Thoracic aorta (tissue), 2 donors: ENCODE measurements at places on chromosomes 3 and 15. TPM values are rescaled to one million over a fixed set of nuclear protein-coding genes. Genes with fewer than 3 reads are reported as not detected.

PARP15 gene
- 4.0 TPM for total RNA-seq

- no peak overlapping the region for H3K27ac ChIP-seq
- DNase-seq, result no peak
- H3K4me1 ChIP-seq, result no peaks in the 10 kb centered on the region
Observed at GRCh38 chr15:77185242-77185785, 114.4 kb upstream of the TSPAN3 start.

- H3K27me3 ChIP-seq, result no peaks in the 10 kb centered on the region
- no peak overlapping the region for H3K4me3 ChIP-seq
- H3K36me3 ChIP-seq, result no peaks in the 10 kb centered on the region
- H3K27ac ChIP-seq, result no peak overlapping the region
- no peak for DNase-seq
- no peaks in the 10 kb centered on the region for H3K4me1 ChIP-seq
Observed at GRCh38 chr15:96035635-96036034, 294.9 kb upstream of the NR2F2 start.

DNA sequence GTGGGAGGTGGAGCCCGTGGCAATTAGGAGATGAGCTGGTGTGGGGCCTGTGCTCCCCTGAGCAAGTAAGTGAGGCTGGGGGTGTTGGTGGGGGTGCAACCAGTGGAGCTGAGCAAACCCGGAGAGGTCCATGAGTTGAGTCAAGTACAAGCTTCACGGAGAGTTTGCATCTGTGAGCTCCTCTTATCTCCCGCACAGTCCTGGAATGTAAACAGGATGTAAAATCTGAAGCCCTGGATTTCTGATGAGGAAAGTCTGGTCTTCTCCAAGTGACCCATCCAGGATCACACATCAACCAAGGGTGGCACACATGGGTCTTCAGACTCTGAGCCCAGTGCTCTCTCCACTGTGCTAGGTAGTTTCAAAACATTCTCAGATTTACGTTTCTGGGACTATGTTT is 67.8 kb downstream of the LSM3 start:
- no peak overlapping the region for H3K27ac ChIP-seq
- H3K27me3 ChIP-seq, result no peaks in the 10 kb centered on the region
- H3K36me3 ChIP-seq, result no peaks in the 10 kb centered on the region
- no peak overlapping the region for H3K4me3 ChIP-seq
- DNase-seq, result no peak

- H3K4me3 ChIP-seq, result no peak overlapping the region
- no peak for DNase-seq
- H3K36me3 ChIP-seq, result no peaks in the 10 kb centered on the region
- H3K27me3 ChIP-seq, result no peaks in the 10 kb centered on the region
Observed at GRCh38 chr3:195900436-195901355, 7.7 kb downstream of the TNK2 start.

DNA sequence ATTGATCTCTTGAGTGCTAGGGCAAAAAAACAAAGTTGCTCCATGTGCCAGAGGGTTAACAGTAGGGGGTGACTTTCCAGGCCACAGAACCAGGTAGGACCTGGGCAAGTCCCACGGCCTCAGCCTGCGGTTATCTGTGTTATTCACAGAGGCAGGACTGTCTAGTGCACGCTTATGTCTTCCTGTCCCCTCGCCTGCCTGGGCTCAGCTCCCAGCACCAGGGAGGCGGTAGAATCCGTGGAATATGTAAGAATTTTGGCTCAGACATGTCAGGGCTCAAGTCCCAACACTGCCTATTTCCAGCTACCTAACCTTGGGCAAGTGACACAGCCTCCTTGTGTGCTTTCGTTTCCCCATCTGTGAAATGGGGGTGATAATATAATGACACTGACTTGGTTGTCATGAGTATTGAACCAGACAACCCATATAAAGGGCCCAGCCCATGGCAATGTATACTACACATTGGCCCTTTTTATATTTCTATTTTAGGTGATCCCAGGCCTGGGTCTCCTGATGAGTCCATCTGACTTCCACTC is 44.3 kb upstream of the FLNB start:
- no peaks in the 10 kb centered on the region for H3K36me3 ChIP-seq
- H3K4me3 ChIP-seq, result no peak overlapping the region
- DNase-seq, result no peak
- no peak overlapping the region for H3K27ac ChIP-seq
- no peaks in the 10 kb centered on the region for H3K4me1 ChIP-seq
- H3K27me3 ChIP-seq, result no peaks in the 10 kb centered on the region
